H54 (cell line): ENCODE measurements at places on chromosomes 6 and 20.

- no peak for DNase-seq
These were observed 10.6 kb upstream of the ZNF76 start for GRCh38 chr6:35248965-35249364.

DNA sequence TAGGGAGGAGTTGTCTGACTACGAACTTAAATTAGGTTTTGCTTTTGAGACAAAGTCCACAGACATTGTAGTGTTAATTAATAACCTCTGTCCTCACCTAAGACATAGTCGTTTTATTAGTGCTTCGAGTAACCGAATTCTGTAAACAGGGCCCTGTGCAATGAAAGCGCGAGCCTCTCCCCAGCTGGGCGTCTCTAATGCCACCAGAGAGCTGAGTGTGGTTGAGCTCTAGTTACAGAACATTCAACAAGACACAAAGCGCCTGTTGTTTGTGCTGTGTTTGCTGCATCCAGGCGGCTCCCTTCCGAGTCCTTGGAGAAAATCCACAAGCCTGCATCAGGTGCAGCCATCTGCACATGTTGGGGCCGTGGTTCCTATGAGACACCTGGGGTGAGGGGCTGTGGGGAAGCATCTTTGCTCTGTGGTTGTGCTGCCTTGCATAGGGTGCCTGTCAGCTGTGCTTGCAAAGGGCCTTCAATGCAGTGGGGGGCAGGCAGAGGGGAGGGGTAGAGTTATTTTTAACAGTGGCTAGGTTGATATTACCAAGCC, 63.9 kb downstream of the CD164 start:
- DNase-seq = no peak

GRCh38 chr6:7747901-7748504, 22.1 kb downstream of the BMP6 start:
- DNase-seq = no peak

DNA sequence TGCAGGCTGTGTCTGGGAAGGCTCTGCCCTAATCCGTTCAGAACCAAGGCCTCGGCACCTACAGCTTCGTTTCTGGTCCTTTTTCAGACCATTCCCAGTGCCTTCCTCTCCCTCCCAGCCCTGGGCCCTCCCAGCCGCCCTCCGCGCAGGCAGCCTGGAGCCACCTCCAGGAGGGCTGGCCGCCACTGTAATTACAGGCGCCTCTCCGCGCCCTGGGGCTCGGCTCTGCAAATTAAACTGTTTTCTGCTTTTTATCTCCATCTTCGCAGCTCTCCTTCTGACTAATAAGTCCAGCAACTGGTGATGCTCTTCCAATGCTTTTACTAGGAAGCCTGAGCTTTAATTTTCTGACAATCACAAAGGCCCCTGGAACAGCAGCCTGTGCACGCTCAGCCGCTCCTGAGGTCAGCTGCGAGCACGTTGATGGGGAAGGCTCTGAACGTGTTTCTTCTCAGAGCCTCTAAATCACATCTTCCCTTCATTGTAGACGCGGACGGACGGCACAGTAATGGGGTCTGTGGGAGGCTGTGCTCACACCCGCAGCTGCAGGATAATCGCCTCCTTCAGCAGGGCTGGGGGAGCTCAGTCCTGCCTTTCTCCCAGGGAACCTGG, 194.6 kb downstream of the DLL1 start:
- DNase-seq = no peak

DNA sequence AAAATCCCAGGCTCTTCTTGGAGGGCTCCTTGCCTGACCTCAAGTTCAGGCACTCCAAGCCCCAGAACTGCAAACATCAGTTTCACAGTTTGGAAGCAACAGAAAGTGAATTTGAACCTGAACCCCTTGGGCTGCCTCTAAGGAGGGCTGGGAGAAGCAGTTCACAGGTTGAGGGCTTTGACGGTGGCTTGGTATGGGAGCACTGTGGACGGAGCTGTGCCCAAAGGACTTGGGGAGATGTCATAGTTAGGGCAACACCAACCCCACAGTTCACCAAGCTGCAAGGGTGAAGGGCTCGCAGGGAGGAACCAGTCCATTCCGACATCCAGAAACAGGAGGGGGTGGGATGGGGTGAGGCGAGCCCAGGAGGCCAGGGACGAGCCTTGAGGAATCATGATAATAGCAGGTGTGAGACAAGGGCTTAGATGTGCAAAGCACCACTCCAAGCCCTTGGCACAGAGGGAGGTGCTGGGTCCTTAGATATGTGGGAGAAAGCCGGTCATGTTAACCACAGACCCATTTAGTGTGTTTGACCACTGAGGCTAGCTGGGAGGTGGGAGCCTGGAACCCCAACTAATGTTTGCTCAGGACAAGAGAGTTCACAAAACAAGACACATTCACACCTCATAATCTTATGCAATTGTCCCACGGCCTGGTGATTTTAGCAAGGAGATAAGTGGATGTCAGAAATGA, 4.3 kb downstream of the CEBPB start:
- DNase-seq = no peak

- no peak for DNase-seq
These were observed 302.9 kb upstream of the SYNCRIP start for GRCh38 chr6:85945459-85946185.

DNA sequence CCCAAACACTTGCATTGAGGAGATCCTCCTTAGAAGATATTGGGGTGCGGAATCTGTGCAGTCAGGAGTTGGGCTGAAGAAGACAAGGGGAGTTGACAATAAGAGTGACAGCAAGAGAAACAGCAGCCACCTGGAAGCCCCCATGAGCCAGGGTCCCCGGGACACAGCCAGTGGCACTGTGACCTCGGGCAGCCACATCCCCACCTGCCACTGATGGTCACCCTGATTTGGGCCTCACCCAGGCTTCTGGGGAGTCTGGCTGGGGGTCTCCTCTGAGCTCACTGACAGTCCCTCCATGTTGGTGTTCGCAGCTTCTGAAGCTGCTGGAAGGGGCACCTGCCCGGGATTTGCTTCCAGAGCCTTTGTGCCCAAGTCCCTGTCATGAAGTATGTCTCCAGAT, 123.5 kb downstream of the TTLL2 start:
- DNase-seq = no peak

DNA sequence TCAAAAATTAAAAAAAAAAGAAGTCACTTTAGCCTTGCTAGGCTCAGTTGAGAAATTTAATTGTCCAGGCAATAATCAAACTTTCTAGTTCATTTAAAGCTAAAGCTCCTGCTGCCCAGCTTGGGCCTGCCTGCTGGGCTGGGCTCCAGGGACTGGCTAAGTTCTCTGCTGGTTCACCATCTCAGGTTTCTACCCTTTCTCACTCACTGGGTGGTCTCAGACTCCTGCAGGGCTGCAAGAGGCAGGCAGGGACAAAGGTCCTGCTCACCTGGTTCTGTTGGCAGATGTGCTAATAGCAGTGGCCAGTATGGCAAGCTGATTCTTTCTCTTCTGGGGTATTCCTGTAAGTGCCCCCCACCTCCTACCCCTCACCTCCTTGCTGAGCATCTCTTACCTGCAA, 21.2 kb upstream of the RTF2 start:
- DNase-seq = no peak

- DNase-seq = no peak
These were observed at the start of gene CALHM6 for GRCh38 chr6:116461331-116461931. CALHM6 (plus strand) TSS chr6:116461375; CDS start chr6:116461930, 555 bp downstream.

GRCh38 chr6:36127462-36128016, 2.8 kb upstream of the MAPK13 start:
- peak; percentile 99 for DNase-seq

GRCh38 chr6:151666526-151666925, 141.0 kb upstream of the ESR1 start:
- no peak for DNase-seq

GRCh38 chr20:42894483-42894882, 295.2 kb downstream of the PTPRT start:
- DNase-seq = no peak

DNA sequence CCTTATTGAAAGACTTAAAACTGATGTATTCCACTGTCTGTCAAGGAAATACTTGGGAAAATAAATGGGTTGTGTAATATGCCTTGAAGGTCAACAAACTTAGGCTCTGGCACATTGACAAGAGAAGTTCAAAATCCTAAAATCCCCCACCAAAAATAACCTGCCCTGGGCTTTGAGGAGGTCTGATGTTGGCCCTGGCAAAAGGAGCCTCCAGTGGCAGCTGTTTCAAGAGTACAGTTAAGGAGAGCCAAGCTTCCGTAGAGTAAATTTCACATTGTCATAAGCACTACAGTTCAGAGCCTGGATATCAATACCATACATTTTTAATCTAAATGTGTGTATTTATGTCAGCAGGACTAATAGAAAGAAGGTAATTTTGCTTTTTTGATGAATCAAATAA, 282.7 kb downstream of the EYA4 start:
- no peak for DNase-seq

GRCh38 chr6:105318660-105319059, 84.2 kb downstream of the PREP start:
- peak; percentile 31 for DNase-seq
